IPS DF 6.9 (cell line): ENCODE measurements at places on chromosomes 4 and X.

DNA sequence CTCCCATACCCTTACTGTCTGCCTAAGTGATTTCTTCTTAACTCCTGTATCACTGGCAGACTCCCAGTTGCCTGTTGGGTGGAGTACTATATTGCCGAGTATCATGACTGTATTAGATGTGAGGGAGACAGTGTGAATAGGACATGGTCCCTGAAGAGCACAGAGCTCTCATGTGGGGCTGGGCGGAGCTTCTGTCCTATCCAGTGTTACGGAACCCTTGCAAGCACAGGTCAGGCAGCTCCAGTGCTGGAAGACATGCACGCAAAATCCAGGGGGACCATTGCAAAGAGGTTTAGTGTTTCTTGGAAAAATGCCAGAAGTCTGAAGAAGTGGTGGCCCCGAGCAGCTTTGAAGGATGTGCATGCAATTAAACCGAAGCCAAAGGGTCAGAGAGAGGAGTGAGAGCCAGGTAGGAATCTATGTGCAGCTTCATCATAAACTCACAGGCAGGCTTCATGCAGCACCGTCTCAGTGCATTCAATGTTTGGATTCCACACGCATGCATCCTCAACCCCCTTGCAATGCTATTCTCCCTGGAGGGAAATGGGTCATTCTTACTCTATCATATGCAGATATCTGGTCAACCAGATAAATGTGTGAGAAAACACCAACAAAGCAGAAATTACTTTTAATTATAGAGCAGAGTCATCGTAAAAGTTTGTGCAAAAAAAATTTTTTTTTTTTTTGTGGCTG, 49.7 kb upstream of the DHRSX start:
- DNase-seq: no peak

GRCh38 chr4:42397635-42398170, 415 bp downstream of the SHISA3 start:
- DNase-seq: no peak

DNA sequence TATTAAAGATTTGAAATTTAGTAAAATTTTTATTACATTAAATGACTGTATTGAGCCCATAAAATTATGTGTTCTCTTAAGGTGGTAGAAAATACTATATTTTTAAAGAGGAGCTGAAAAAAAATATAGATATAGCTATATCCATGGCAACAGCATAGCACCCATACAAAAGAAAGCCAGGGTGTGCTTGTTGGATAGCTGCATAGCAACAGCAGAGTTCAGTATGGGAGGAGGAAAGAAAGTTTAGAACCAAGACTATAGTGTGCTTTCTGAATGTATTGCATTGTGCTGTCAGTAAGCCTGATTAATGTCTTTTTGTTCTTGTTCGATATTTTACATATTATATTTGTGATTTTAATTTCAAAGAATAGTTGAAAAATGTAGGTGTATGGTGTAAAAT, 78.4 kb downstream of the GRID2 start:
- DNase-seq: no peak

GRCh38 chrX:85685843-85686242, 306.4 kb upstream of the POF1B start:
- DNase-seq: no peak

- DNase-seq: peak; percentile 18
Observed at GRCh38 chrX:74383611-74384010, 37.7 kb upstream of the SLC16A2 start.

DNA sequence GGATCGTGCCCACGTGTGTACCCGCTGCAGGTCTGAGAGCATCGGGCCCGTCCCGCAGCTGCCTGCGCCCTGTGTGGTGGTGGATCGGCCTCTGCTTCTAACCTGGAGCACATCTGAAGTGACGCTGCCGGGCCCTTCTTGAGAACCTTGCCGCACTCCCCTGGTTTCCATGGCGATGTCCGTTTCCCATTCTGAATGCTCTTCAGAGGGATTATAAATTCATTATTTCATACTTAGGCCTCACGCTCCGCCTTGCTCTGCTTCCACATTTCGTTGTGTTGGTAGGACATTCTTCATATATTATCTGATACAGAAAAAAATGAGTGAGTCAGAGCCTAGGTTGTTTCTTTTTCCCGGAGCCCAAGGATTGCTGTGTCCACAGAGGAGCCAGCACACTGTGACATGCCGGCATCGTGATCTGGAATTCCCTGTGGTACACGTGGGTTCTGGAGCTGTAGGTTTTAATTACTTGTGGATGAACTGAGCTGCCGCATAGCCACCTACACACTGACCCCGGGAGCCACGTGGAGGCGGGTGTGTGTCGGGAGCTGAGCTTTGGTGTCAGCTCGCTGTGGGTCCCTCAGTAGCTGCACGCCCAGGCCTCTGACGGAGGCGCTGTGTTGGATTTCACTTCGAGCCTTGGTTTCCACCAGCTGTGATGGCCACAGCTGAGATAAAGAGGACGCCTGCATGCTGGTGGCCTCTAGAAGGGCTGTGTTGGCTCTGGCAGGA, 63.4 kb downstream of the PSAPL1 start:
- no peak for DNase-seq
